ENCODE measurements at places on chromosomes 7 and 10.
A peak's percentile ranks its signal among the peaks of the same experiment; 100 is the strongest.

- peak; percentile 51 for DNase-seq
These were observed 107.3 kb downstream of the SNX10 start for GRCh38 chr7:26398756-26399509.

DNA sequence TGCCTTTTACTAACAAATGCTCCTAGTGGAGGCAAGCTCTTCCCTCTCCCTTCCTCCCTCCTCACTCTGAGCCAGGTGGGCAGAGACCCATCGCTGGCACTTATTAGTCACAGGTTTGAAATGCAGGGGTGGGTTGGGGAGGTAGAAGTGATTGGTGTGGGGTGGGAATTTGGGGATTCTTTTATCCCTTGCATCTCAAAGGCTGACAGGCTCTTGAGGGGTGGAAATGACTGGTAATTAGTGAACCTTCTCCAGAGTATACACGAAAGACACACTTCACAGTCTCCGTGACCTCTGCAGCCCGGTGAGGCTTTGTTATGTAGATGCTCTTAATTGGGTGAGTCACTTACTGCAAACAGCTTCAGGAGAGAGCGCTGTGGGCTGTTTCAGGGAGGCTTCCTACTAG is 13.9 kb upstream of the LRMDA start:
- no peak for DNase-seq

DNA sequence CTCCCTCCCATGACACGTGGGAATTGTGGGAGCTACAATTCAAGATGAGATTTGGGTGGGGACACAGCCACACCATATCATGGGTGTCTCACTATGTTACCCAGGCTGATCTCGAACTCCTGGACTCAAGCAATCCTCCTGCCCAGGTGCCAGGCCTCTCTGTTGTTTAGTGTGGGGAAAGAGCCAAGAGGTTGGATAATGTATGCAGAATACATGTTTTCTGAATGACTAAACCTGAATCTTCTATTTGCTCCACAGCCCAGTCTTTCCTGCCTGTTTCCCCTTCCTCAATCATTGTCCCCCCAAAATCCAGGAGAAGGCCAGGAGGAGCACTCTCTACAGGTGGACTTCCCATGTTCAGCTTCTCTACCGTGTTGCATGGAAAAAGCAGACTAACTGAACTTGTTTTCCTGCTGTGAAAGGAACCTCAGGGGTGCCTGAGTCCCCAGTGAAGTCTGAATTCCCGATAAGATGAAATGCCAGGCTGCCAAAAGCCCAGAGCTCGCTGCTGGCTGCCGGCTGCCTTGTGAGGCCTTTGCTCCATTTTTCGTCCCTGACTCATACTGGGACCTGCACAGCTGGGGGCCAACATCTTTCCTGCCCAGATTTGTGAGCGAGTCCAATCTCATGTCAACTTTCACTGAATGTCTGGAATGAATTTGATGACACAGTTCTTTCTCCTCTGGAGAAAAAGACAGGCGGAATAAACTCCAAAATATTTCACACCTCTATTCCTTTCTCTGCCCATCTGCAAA is 588.0 kb downstream of the CALN1 start:
- DNase-seq = no peak

- no peak for DNase-seq
These were observed 86.2 kb downstream of the SH3PXD2A start for GRCh38 chr10:103769176-103769575.

- DNase-seq = no peak
These were observed 68.9 kb upstream of the AQP1 start for GRCh38 chr7:30842542-30843451.

DNA sequence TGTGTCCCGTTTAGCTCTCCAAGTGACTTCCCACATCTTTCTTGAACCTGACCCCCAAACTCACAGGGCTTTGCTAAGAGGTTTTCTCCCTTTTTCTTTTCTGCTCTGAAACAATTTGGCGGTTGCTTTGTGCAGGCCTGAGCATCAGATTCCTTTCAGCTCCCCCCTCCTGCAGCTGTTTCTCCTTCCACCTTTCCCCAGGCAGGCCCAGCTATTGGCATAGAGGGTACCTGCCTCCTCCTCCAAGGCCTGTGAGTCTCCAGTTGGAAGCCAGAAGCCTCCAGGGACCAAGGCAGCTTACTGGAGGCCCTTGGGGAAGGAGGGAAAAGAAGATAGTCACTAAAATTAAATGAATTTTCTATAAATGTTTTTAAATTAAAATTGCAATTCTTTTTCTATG is 7.7 kb downstream of the VAX1 start:
- DNase-seq = no peak

GRCh38 chr7:45573661-45574415 is at the start of gene ADCY1:
Gene ADCY1, plus strand, starts transcription at chr7:45574368. Its CDS starts 176 bp downstream, at chr7:45574544.
- no peak for DNase-seq

DNA sequence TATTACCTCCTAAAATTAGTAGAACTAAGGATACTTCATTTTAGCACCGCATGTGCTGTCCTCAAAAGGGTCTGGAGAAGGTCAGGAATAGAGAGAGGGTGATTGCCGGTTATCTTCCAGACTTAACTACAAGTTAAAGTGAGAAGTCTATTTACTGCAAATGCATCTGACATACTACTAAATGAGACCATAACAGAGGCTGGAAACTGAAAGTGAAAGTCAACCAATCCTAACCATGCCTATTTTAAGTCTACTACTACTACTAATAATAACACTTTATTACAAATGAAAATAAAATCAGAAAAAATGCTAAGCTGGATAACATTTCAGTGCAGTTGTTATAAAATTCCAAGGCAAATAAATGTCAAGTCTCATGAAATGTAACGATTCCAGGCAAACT is 244.7 kb downstream of the KIF20B start:
- DNase-seq = no peak

- no peak for DNase-seq
These were observed 18.8 kb upstream of the FAM170B start for GRCh38 chr10:49152663-49153062.

DNA sequence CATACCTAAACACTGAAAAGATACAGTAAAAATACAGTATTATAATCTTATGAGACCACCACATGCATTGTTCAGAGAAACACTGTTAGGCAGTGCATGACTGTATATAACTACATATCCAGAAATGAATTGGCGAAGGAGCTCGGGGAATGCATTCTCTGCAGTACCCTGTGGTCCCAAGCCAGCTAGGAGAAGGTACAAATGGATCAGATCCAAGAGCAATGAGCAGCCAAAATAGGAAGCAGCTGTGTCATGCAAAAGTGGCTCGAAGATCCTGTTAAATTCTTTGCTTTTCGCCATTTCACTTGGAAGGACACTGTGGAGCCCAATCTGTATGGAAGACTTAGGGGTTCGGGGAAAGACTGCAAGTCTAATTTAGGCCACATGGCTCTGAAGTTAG is 334.8 kb downstream of the TNS3 start:
- no peak for DNase-seq

All from nucleus accumbens (tissue), 56 donors.